Inflammatory macrophage (primary cell): ENCODE measurements at places on chromosomes 11 and 22.
A peak's percentile ranks its signal among the peaks of the same experiment; 100 is the strongest.

GRCh38 chr11:73916435-73916834 is 34.4 kb upstream of the DNAJB13 start:
- DNase-seq, result no peak

GRCh38 chr11:44145011-44145775 is 49.7 kb downstream of the EXT2 start:
- DNase-seq, result peak; percentile 53

DNA sequence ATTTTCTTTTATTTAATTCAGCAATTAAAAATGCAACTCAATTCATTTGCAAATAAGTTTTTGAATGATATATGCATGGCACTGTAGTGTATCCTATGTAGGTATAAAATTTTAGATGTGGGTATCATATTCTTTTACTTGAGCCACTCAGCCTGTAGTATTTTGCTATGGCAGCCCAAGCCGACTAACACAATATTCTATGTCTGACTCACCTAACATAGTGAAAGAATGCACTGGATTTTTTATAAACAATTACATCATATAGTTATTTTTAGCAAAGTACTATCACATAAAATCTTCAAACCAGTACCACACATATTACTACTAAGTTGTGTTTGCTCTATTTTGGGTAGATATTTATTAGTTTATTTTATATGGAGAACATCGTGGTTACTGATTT is 21.9 kb upstream of the GRIA4 start:
- DNase-seq, result no peak

DNA sequence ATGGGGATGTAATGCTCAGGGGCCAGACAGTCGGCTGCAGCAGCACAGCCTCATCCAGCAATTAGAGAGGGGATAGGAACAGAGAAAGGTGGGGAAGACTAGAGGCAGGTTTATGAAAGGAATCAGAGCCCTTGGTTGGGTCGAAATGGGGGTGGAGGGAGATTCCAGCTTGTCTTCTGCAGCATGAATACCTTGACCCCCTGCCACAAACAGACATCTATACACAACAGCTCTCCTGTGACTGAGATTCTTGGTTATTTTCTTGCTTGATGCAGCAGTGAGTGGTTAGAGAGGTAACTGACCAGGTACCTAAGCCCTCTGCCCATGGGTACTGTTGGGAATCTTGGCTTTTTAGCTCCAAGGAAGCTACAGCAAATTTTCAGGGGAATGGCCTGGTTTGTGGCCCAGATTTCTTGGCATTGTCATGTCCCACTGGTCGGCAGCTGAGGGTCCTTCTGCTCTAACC is at the start of gene TRIM49D1:
TSS of gene TRIM49D1 (minus strand) at position 51 of the 466 bp plus-strand sequence. CDS start 4,535 bp downstream, outside the sequence.
- DNase-seq, result no peak

GRCh38 chr22:46114518-46115387 is 35.6 kb upstream of the PPARA start:
- no peak for DNase-seq

GRCh38 chr22:40050258-40050657 is 55.5 kb downstream of the FAM83F start:
- peak; percentile 11 for DNase-seq

DNA sequence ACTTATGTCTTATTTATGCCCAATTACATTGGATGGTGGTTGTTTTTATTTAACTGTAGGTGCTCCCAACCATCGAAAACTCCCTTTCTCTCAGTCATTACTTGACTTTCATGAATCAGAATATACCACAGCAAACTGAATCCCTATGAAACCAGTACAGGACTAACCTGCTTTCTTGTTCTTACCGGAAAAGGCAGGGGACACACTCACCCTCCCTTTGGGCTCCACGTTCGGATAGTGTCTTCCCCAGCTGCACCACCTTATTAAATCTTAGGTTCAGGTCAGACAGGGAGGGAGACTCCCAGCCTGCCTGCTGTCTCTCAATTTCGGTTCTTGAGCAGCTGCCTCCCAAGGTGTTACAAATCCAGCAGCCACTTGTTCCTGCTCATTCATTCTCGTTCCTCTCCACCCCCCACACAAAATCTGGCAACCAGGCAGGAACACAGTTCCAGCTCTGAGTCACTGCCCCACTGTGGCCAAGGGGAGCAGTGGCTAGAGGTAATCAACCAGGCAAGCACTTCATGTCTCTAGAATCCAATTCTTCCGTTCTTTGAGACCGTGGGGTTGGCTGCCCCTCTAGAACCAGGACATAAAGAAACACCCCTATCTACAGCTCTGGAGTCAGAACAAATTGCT is 133.0 kb downstream of the PLEKHA7 start:
- peak; percentile 10 for DNase-seq

DNA sequence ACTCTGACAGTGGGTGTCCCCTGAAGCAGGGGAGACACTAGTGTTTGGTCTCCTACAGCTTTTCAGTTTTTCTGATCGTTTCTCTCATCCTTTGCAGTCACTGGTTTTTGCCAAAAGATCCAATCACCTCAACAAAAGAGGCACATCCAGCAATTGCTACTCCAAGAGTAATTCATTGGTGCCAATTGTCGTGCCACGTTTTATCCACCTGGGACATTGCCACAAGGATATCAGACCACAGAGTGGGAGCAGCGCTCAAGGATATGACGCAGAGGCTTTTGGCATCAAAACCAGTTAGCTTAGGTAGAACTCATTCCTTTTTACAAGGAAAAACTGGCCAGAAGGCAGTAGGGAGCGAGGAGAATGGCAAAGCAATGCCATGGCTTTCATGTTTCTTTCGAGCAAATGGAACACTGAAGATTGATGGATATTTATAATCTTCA is 40.9 kb upstream of the BLID start:
- DNase-seq, result no peak

GRCh38 chr11:31865606-31866300 is 54.6 kb upstream of the PAX6 start:
- DNase-seq, result no peak

- no peak for DNase-seq
Observed at GRCh38 chr11:18100926-18101656, 4.8 kb downstream of the SAAL1 start.

- DNase-seq, result peak; percentile 83
Observed at GRCh38 chr11:96139691-96140090, 203.3 kb downstream of the MAML2 start.
